Stimulated activated CD8-positive, alpha-beta memory T cell treated with anti-CD3 and anti-CD28 coated beads, Interleukin-4, amount 100 ng/mL, for 4 hours (primary cell): ENCODE measurements at places on chromosomes 1 and 21.

GRCh38 chr21:46051821-46052675, 45.9 kb upstream of the COL6A2 start:
- DNase-seq, result no peak

- DNase-seq, result no peak
Observed at GRCh38 chr1:55055951-55056631, 16.7 kb downstream of the PCSK9 start.

DNA sequence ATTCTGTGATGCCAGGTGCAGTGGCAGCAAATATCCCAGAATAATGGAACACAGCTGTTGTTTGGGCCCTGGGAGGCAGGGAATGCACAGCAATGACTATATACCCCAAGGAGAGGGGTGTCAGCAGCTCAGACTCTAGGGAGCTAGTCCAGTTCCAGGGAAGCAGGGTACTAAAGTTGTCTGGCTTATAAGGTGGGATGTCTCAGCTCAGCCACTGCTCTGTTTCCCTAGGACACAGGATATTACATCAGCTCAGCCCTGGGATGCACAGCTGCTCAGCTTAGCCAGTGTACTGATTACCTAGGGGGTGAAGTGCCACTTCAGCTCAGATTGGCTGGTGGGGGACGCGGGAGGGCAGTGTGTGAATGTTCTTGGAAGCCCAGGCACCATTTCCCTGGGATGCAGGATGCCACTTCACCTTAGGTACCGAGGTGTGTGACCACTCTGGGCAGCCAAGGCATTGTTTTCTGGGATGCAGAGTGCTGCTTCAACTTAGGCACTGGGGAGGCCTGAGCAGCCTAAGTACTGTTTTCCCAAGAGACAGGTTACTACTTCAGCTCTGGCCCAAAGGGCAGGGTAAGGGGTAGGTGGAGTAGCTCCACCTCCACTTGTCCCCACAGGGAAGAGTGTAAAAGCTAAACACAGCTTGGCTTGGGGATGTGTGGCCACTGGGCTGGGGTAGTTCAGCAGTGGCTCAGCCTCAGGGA, 59.4 kb downstream of the DIPK1A start:
- no peak for DNase-seq

- DNase-seq, result no peak
Observed at GRCh38 chr1:152880907-152881306, 2.8 kb downstream of the SMCP start.

DNA sequence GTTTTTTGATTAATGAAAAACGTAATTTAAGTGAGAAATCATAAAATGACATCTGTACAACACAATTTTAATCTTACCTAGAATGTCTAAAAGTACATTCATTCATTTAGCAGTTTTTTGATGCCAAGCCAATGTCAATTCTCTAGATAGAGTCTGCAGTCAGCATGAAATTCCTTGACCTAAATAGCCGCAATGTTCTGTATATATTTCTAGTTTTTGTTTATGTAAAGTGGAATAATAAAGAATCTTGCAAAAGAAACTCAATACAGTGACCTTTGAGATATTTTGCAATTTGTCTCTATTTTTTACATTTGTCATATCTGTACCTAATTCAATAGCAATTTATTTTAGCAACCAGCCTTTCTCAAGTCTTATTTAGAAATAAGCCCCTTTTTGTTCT, 176.0 kb downstream of the ATP6V1G3 start:
- DNase-seq, result no peak

DNA sequence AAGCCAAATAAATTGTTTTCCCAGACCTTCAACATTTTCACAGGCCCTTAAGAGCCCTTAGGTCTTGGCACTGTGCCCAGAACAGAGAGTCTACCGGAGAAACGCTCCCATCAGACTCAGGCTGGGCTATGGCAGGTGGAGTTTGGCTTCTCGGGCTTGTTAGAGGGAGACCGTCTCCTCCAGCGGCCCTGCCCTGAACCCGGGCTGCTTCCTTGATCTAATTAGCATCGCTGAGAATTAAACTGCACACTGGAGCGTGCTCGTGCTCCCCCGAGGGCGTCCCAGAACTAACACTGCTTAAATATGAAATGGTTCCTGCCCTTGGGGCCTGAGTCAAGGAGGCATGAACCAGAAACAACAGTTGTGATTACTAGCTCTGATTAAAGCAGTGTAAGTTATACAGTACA, 634.4 kb downstream of the MATN1 start:
- DNase-seq, result no peak

DNA sequence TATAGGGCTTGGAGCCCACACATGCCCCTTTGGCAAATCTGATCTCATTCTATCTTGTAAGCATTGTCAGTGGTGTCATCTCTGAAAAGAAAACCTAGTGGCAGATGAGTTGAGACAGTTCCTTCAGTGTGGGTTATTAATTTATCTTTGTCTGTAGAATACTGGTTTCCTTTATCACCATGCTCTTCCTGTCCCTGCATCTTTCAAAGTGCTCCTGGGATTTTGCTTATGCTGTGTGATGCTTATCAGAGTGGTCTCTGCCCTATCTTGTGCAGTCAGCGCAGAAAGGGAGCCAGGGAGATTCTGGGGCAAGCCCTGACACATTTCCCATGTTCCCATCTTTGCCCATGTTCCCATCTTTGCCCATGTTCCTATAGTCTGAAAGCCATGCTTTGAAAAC, 402.9 kb downstream of the RWDD3 start:
- DNase-seq, result no peak

DNA sequence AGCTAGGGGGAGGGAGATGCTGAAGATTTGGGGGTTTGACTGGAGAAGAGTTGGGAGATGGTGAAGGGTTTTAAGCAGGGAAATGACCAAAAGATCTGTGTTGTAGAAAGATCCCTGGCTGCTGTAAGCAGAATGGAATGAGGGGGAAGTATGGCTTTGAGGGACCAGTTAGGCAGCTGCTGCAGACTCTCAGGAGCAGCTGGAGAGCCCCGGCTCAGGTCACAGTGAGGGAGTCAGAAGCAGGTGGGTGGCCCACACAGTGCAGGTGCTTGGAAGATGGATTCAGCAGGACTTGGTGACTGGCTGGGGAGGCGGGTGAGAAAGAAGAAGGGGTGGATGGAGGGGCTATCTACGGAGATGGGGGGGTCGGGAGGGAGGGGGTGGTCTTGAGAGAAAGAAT, 35.7 kb downstream of the EDN2 start:
- no peak for DNase-seq

DNA sequence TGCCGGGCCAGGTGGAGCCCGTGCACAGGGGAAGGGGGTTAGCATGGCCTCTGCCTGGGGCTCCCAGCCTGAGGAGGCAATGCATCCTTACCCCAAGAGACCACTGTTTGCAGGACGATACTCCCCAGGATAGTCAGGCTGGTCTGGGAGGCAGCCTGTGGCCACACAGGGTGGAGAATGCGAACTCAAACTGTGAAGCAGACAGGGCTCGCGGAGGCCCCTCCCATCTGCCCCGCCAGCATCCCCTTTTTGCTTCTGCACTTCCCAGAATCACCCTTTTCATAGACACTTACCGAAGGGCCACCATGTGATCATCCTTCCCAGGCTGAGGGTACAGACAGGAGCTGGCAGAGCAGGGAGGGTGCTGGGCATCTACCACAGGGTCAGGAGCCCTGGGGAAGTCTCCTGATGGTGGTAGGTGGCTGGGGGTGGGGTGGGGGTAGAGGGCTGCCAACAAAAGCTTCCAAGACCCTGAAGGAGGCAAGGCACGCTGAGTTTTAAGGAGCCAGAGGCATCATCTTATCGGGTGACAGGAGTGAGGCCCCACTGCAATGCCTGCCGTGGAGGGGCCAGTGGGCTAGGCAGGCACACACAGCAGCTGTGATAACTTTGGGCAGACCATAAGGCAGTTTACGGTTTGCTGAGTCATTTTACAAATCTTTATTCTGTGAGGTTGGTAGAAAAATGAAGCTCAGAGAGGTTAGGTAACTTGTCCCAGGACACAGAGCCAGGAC, 31.3 kb upstream of the BTG2 start:
- DNase-seq, result no peak

GRCh38 chr21:41460578-41461527, 34.8 kb downstream of the MX1 start:
- peak; percentile 2 for DNase-seq

DNA sequence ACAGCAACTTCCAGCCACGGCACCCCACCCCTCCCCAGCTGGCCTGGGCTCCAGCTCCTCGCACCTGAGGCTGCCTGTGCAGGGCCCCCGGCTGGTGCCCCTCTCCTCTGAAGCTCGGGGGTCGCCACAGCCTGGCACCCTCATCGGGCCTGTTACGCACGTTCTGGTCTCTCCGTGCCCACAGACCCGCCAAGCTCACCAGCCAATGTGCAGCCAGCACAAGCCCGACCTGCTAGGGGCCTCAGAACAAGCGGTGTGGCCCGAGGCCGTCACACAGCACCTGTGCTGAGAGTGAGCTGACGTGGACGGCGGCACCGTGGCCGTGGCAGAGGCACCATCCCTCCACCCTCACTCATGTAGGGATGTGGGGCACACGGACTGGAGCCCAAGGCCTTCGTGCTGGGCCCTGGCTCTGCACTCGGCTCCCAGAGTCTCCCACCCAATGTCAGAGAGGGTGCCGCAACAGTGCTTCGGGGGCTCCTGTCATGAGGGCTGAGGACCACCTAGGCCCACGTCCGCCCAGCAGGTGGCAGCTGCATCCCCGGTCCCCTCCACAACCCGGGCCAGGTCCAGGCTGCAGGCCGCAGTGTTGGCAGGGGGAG, 4.4 kb upstream of the SAMD11 start:
- DNase-seq, result no peak

- DNase-seq, result no peak
Observed at GRCh38 chr1:198671136-198671535, 32.3 kb downstream of the PTPRC start.

DNA sequence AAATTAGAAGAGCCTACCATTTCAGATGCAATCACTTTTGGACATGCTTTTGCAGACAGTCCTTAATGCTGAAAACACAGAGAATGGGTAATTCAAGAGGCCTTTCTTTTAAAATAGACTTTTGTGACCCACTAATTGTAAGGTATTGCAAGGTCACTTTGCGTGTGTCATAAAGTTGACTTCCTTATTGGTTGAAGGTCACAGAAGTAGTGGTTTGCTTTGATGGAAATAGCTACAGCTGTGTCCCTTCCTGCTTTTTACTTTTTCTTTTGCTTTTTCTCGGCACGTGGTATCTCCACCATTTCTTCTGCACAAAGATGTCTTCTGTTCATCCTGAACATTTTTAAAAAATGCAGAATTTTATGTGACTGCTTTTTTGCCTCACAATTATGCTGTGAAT, 146.8 kb downstream of the DYRK1A start:
- DNase-seq, result no peak

GRCh38 chr1:60343736-60344135, 270.2 kb upstream of the C1orf87 start:
- DNase-seq, result no peak

DNA sequence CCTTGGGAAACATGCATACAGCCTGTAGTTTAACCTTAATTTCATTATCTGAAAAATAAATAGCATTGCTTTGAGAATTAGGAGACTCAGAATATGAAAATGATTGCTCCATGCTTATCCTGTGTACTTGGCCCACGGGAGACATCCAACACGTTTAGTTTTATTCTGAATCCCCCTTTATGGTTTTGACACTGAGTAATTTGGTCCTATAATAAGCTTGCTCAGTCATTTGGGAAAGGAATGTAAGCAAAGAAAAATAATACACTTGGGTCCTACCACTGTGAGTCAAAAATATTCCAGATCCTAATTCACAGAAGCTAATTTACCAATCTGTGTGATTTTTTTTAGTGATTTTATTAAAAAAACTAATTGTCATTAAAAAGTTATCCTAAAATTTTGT, 557.3 kb downstream of the USP25 start:
- DNase-seq, result no peak

GRCh38 chr1:233435622-233436021, 108.1 kb downstream of the MAP3K21 start:
- DNase-seq, result no peak

- DNase-seq, result no peak
Observed at GRCh38 chr1:5617546-5617945, 374.7 kb downstream of the NPHP4 start.

DNA sequence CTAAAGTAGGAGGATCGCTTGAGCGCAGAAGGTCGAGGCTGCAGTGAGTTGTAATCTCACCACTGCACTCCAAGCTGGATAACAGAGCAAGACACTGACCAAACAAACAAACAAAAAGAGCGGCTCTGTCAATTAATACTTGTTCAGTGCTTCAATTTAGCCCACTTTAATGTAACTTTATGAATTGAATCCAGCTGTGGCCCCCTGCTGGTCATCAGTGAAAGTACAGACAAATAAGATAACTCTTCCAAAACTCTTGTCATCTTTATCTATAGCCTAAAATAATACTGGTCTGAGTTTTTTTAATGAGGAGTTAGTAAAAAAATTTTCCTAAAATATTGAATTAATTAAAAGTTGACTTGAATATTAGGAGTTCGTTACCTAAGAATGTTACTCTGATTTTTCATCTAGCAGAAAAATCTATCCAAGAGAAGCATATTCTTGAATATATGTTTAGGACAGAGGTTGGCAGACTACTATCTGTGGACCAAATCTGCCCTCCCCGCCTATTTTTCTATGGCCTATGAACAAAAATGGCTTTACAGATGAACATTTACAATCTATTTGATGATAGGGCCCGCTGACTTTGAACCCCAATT, 26.1 kb downstream of the ATP5PF start:
- DNase-seq, result peak; percentile 13

DNA sequence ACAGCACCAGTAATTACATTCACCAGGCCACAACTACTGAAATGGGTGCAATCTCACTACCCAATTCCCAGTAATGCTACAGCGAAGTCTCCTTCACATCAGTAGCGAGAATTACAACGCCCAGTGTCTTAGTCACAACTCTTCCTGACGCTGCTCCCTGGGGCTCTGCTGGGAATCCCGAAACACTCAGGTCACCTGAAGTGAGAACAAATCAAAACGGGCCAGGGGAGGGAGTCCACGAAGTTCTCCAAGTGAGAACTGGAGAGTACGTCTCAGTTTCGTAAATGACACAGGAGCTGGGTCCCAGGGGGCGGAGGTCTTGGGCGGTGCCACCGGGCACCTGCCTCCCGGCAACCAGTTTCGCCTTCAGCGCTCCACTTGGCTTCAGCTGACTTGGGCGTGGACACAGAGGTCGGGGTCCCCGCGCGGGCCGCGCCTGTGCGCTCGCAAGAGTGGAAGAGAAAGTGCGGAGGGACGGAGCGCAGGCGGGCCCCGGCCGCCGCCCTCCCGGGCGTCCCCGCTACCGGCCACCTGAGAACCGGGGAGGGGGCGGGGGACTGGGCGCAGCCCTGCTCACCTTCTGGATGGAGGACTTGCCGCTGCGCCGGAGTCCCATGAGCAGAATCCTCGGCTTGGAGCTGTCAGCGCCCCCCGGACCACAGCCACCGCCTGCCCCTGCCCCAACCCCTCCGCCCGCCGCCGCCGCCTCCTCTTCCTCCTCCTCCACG, 575 bp downstream of the RRAGC start:
- peak; percentile 10 for DNase-seq

- DNase-seq, result no peak
Observed at GRCh38 chr1:15001317-15001915, 152.1 kb upstream of the TMEM51 start.

DNA sequence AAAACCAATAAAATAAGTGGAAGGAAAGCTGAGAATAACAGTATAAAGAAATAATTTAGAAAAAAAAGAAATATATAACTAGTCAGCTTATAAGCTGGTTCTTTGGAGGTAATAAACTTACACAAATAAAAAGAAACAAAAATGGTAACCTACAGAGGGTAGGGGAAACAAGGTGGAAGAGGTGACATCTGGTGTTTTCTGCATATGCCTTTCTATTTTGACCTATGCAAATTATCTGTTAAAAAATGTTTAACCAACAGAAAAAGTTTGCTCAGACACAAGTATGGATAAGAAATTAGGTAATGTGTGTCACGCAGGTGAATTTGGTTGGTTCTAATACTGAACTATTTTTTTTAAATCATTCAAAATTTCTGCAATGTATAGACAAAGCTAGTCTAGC, 53.6 kb upstream of the DMRTA2 start:
- DNase-seq, result no peak
